ENCODE measurements at places on chromosomes 4 and X. TPM values are rescaled to one million over a fixed set of nuclear protein-coding genes. Genes with fewer than 3 reads are reported as not detected.

DNA sequence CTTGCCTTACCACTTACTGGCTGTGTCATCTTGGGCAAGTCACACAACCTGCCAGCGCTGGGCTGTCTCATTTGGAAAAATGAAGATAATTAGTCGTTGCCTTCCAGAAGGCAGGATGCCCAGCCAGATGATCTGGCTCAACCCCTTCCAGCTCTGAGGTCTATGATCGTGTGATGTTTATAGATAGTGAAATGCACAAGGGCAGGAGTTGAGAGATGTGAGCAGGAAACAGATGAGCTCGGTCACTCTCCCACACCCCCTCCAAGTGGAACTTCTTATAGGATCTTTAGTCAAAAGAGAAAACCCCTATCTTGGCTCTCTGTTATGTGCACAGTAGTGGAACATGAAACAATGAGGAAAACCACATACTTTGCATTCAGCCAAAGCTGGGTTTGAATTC lies 336.8 kb upstream of the PPARGC1A start:
- DNase-seq = no peak

- DNase-seq = peak; percentile 64
Measured at GRCh38 chrX:69615779-69616456, at the start of gene EDA. Gene EDA, plus strand, starts transcription at chrX:69616113.

GRCh38 chrX:9278475-9279233 lies 186.2 kb upstream of the TBL1X start:
- DNase-seq = no peak

Gene PASD1
- not detected for total RNA-seq

Gene TRIM60
- not detected for total RNA-seq

DNA sequence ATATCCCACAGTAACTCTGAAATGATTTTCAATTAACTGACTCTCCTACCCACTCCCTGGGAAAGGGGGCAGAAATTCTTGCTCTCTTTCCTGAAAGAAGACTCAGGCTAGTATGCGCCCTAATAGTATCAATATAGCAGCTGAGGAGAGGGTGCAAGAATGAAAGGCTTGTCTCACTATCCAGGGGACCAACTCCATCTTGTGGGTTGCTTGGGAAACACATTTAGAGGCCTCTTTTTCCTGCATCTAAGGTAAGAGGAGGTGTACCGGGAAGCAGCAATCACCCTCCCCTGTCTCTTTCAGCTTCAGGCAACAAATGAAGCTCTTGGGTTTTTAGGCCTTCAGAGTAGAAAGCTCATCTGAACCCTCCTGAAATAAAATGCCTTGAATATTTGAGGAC lies 11.3 kb downstream of the TMEM255A start:
- DNase-seq = peak; percentile 19

- DNase-seq = peak; percentile 58
Measured at GRCh38 chrX:154457491-154458115, 478 bp upstream of the PLXNA3 start.

DNA sequence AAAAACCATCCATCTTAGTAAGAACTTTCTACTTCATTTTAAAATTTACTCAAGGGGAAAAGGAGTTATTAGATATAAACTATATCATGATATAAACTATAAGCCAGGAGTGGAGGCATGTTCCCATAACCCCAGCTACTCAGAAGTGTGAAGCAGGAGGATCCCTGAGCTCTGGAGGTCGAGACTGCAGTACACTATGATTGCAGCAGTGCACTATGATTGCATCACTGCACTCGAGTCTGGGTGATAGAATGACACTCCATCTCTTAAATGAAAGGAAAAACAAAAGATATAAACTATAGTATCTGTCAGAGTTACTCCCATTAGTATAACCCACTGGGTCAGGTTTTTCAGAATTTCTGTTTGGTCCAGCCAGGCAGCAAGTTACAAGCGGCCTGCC lies 47.6 kb downstream of the RPS3A start:
- no peak for DNase-seq

GRCh38 chr4:114012749-114013148 lies 33.3 kb upstream of the ARSJ start:
- DNase-seq = no peak

DNA sequence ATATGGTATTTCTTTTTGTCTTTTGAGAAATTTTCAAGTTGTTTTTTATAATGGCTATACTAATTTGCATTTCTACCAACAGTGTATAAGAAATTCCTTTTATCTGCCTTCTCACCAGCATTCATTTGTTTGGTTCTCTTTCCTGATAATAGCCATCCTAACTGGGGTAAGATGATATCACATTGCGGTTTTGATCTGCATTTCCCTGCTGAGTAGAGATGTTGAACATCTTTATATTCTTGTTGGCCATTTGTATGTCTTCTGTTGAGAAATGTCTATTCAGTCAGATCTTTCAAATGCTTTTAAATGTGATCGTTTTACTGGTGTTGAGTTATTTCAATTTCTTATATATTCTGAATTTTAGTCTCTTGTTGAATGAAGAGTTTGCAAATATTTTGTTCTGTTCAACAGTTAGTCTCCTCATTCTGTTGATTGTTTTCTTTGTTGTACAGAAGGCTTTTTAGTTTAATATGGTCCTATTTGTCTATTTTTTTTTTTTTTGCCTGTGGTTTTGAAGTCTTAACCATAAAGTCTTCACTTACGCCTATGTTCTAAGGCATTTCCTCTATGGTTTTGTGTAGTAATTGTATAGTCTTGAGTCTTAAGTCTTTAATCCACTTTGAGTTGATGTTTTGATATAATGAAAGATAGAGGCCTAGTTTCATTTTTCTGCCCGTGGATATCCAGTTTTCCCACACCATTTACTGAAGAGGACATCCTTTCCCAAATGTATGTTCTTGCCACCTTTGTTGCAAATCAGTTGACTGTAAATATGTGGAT lies 1566.9 kb downstream of the STIM2 start:
- no peak for DNase-seq

Gene PPBP
- not detected for total RNA-seq

Gene SLC10A4
- 0.17 TPM for total RNA-seq

DNA sequence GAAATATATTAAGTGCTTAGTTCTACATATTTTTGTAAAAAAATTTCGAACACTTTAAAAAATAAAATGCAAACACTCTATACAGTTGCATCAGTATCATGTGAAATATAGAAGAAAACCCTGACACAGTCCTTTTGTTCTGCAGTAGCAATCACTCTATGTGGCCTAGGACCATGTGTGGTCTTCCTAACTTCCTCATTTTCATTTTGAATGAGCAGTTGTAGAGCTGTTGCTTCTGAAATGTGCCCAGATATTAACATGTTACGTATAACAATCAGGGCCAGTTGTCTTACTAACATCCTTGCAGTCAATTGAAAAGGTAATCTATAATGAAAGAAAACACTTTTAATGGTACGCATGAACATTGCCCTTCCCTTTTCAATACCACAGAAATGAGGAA lies 107.9 kb downstream of the ZNF827 start:
- DNase-seq = no peak

DNA sequence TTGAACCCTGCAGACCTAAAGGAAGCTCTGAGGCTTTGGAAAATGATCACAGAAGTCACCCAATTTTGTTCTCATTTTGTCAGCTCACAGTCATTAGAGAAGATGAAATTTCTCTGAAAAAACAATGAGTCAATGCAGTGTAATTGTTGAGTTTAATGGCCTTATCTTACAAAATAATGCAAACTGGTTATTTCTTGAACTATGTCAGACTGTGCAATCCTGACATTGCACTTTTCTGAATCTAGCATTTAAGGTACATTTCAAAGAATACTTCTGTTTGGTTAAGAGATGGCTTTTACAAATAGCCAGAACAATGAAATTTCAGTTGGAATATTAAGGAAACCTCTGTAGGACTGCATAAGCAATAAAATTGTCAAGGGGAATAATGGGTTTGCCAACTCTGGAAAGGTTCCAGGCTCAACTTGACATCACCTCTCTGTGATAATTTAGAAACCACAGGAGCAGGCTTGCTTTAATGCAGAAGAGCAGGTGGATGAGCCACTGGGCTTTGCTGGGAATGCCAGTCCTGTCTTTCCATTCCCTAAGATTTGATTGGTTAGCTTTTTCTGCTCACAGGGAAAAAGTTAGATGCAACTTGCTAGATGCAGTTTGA lies 222.8 kb downstream of the FRMPD4 start:
- peak; percentile 37 for DNase-seq

Gene ZNF674
- total RNA-seq = 7.4 TPM

DNA sequence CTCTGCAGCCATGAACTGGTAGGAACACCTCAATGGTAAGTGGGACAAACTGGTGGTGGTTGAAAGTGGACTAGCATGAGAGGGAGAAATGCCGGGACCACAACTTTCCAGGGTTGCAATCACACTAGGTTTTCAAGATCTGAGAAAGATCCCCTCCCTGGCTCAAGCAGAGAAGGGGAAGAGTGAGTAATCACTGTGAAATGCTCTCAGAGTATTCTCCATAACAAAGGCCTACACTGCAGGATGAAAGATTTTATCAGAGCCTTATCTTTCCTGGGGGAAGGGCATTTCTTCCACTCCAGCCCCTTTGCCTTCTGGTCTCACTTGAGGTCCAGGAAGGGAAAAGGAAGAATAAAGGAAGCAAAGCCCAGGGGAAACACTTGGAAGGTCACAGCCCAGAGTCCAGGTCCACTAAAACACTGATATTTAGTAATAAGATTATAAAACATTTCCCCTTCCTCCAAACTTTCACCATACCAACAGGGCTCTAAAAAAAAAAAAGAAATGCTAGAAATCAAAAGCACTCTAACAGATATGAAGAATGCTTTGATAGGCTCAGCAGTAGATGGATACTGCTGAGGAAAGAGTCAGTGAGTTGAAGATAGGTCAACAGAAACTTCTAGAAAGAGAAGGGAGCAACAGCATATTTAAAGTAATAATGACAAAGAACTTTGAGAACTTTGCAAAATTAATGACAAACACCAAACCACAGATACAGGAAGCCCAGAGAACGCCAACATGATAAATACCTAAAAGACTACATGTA lies 95.9 kb downstream of the WDFY3 start:
- DNase-seq = peak; percentile 44

Gene CNGA2
- not detected for total RNA-seq

DNA sequence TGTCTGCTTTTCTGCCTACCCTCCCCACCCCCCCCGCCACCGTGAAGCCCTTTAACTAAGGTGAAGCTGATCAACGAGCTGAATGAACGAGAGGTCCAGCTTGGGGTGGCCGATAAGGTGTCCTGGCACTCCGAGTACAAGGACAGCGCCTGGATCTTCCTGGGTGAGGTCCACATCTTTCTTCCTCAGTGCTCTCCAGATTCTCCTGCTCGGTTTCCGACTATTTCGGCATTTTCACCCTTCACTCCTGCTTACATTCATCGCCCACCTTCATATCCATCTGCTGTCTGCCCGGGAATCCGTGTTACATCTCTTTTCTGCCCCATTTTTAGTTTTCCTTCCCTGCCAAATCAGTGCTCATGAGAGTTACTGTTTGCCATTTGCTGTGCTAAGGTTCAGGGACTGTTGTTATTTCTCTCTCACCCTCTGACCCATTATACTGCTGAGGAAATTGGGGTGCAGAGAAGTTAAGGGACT lies 459 bp downstream of the RBMX2 start:
- DNase-seq = no peak

- DNase-seq = peak; percentile 68
Measured at GRCh38 chr4:15659768-15660570, 4.8 kb upstream of the FBXL5 start.

Gene NUDT6
- 4.2 TPM for total RNA-seq

All from mammary epithelial cell (primary cell).